ENCODE measurements at places on chromosomes 4 and X.

DNA sequence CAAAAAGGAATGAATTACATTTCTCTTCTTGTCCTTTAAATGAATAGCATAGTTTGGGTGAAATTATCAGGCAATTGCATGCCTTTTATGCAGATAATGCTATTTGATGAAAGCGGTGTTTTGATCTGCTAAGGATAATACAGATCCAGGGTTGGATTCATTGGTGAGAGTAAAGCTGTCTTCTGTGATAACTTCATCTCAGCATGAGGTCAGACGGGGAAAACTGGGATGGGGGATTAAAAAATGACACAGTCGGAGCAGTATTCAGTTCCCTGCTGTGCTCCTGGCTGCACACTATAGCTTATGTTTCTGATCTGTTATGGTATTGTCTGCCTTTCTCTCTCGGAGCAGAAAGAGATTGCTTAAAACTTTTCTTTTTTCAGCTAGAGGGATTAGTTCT, 105.9 kb upstream of the TENM3 start:
- no peak for DNase-seq

GRCh38 chr4:138405934-138406567, 163.9 kb upstream of the SLC7A11 start:
- no peak for DNase-seq

- no peak for DNase-seq
Observed at GRCh38 chrX:150690126-150690525, 3.1 kb upstream of the MTMR1 start.

GRCh38 chr4:22573198-22573597, 57.3 kb upstream of the ADGRA3 start:
- no peak for DNase-seq

DNA sequence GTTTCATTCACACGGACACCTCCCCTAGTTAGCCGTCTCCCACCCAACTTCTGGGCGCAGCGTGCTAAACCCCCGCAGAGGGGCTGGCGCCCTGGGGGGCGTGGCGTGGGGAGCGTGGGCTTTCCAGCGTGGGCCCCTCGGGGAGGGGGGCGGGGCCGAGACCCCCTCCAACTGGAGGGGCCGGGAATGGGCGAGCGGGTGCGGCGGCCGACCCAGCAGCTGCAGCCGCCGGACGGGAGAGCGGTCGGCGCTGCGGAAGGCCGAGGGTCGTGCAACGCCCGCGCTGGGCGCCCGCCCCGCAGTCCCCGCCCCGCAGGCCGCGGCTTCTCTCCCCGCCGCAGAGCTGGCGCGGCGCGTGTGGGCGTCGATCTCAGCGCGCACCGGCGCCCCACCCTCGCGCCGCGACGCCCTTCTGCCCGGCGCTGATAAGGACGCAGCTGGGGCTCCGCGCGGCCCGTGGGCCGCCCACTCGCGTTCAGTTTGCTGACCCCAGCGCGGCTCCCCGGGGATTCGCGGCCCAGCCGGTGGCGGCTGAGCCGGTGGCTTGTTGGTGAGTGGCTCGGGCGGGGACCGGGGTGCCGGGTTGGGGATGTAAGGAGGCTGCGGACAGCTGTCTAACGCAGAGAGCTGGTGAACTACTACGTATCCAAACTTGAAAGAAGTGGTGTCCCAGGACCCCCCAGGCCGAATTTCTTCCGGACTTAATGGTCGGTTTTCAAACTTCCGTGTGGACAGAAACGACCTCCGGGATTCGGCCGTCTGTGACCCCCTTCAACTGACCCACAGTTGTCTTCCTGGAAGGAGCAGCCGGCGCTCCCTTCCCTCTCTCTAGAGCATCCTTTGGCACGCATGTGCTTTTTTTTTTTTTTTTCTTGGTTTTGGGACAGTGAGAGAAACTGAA, 1.5 kb downstream of the FHDC1 start:
- DNase-seq, result no peak

GRCh38 chr4:48589098-48589445, 99.0 kb downstream of the ZAR1 start:
- DNase-seq, result no peak

Measured in CD8-positive, alpha-beta memory T cell (primary cell).